ENCODE measurements at places on chromosomes 3 and 15. TPM values are rescaled to one million over a fixed set of nuclear protein-coding genes. Genes with fewer than 3 reads are reported as not detected.
A peak's percentile ranks its signal among the peaks of the same experiment; 100 is the strongest.

BLOC1S6 gene
- total RNA-seq, result 30.1 TPM

CLSTN2 gene
- 0.74 TPM for total RNA-seq

MUC13 gene
- not detected for total RNA-seq

- DNase-seq, result no peak
Measured at GRCh38 chr3:120566243-120566975, 29.7 kb upstream of the NDUFB4 start.

DNA sequence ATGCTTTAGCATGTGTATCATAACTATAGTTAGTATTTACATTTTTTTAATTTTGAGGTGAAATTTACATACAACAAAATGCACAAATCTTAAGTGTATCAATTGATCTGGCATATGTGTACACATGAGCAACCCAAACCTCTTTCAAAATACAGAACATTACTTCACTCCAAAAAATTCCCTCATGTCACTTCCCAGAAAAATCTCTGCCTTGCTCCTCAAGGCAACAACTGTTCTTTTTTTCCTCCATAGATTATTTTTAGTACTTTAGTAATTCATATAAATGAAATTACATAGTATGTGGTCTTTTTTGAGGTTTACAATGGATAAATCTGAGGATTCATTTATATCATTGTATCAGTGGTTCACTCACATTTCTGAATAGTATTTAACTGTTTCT, 84.9 kb downstream of the TRIM42 start:
- no peak for DNase-seq

DNA sequence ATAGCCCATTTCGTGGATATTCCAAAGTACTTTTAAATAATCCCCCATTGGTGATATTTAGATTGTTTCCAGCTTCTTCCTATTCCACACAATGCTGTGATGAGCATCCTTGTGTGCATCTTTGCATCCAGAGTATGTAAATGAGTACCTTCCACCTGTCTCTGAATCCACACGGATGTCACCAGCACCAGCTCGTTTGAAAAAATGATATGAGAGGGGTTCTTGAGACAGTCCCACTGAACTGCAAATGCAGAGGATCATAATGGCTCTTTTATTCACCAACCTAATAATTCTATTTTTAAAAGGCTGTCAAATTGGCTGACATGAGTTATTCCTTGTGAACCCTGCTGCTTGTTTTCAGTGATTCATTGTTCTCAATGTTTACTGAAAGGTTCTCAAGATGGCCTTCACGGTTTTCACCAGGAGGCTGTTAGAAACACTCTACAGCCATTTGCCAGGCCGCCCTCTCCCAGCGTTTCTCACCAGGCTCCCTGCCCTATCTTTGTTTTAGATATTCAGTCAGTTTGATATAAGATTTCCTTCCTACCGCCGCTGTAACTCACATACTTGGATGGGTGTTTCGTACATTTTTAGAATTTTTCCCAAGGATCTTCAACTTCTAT, 96.7 kb upstream of the PTPRG start:
- no peak for DNase-seq

DNA sequence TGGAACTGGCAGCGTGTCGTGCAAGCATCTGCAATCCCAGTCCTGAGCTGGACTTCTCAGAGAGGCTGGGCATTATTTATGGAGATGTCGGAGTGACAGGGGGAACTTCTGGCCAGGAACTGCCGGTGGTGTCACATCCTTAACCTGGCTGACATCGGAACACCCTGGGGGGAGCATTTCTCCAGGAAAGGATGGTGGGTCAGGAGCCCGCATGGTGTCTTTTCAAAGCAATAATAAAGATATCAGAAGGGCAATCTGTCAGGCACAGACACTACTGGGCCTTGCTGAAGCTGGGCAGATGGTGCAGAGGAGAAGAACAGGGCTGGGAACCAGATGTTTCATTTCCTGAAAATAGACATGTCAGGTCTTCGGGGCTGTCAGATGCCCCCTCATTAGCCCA, 133.5 kb downstream of the WNT7A start:
- no peak for DNase-seq

GRCh38 chr15:25787855-25788520, 75.1 kb downstream of the ATP10A start:
- no peak for DNase-seq

GRCh38 chr3:13569201-13569600, 20.3 kb downstream of the FBLN2 start:
- DNase-seq, result no peak

DNA sequence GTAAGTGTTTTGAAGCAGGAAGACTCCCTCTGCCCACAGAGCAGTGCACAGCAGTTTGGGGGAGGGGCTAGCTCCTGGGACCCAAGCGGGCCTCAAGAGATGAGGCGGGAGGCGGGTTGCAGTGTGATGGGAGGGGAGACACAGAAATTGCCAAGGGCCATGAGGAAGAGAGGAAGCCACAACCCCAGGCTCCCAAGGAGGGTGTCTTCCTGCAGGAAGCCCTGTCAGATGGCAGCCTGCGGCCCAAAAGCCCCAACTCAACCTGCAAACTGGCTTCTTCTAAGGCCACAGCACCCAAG, 7.3 kb upstream of the ISLR2 start:
- DNase-seq, result no peak

GRCh38 chr3:71282976-71283375, 300.6 kb downstream of the FOXP1 start:
- DNase-seq, result no peak

- DNase-seq, result peak; percentile 12
Measured at GRCh38 chr3:37163262-37164015, 10.9 kb downstream of the LRRFIP2 start.

DNA sequence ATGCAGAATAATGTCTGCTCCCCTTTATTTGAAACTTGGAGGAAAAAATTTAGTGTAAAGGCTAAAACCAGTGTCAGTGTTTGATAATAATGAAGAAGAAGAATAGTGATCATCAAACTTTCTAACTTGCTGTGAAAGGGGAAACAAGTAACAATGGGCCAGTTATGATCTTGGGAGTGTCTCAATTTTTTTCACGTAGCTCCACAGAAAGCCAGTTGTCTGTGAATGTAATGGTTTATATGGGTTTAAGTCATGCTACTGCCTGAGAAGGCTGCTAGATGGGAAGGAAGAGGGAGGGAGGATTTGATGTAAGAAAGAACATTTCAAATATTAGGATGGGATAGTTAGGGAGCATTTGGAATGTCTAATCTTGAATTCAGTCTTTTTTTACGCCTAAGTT, 21.1 kb upstream of the SSR3 start:
- no peak for DNase-seq

DNA sequence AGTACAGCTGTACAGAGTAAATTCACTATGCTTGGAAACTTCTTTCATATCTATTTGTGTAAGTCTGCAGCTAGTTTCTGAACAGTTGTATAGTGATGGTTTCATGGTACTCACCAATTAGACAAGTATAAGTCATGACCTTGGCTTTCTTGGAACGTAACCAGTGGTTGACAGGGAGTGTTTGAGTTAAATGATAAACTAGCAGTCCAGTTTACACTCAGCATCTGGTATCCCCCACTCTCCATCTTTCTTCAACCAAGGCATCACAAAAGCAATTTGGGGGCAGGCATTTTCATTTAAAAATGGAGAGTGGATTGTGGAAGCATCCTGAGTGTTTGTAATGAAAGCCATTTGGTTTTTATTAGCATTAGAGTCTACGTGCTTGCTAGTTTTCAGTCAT, 26.0 kb downstream of the MME start:
- no peak for DNase-seq

DNA sequence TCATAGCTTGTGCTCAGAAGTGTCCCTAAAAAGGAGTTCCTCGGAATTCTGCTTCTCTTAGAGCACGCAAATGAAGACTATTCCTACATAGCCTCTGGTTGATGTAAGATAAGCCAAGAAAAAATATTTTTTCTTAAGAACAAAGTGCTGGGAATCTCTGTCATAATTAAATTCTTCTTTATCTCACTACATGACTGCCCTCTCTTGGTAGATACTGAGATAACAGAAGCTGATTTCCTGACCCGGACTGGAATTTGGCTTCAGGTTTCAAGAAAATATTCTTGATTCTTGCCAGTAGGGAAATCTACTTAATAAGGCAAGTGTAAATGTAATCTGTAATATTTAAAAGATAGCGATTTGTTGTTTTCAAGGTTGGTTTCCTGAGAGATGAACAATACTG, 31.3 kb upstream of the SETMAR start:
- no peak for DNase-seq

GRCh38 chr15:42038401-42038800, 17.6 kb upstream of the PLA2G4E start:
- no peak for DNase-seq

GRCh38 chr3:143208976-143209714, 89.6 kb downstream of the CHST2 start:
- no peak for DNase-seq

GRCh38 chr3:11455956-11456355, 183.8 kb downstream of the ATG7 start:
- DNase-seq, result no peak

DNA sequence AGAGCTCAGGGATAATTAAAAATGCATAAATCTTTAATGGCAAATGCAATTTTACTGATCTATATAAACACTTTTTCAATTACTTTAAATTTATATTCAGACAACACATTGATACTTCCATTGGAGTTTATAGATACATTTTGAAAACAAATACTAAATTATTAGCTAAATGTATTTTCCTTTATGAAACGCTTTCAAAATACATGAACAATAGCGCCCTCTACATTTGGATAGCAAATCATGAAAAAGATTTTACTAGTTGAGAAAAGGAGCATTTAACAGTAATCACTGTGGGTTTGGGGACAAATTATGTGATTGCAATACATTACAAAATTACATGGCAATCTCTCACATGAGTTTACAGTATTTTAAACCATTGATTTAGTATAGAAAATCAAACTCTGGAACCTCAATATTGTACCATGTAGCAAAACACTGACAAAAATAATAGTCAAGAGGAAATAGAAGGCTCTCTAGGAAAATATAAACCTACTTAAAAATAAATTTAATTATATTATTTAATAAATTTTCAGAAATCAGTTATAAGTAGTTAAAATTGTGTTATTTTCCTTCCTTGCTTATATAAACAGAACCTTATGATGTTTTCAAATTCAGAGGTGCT, 207.9 kb downstream of the ZIC1 start:
- no peak for DNase-seq

GRCh38 chr3:60839246-60839645, 412.0 kb downstream of the FHIT start:
- DNase-seq, result no peak

DNA sequence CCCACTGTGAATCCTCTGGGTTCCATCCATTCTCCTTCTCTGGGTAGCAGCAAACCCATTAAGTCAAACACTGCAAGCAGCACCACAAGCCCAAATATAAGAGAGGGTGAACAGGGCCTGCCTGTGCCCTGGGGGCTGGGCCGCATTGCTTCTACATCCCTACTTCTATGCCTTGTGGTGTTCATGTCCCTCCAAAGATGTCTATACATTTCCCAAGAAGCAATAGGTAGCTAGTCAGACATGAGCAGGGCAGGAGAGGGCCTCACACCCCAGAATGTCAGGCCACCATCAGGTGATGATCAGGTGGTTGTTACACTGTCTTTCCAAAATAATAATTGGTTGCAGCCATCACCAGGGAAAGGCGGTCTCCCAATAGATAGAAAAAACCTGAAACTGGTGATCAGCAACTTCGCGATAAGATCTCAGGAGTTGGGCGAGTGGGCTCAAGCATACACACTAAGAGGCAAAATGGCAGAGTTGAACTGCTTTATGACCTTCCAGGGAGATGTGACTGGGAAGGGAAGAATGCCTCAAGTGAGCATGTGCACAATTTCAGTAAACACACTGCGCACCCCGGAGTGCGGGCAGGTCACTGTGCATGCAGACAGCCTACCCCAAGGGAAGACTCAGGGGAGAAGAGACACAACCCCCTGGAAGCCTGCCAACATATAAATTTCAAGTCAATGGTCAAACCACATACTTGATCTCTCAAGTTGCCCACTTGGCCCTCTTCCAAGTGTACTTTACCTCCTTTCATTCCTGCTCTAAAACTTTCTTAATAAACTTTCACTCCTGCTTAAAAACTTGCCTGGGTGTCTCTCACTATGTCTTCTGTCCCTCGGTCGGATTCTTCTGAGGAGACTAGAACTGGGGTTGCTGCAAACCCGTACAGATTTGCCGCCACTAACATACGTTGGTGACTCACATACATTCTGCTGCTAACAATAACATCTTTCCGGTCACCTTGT, 39.9 kb downstream of the KLF15 start:
- no peak for DNase-seq

DNA sequence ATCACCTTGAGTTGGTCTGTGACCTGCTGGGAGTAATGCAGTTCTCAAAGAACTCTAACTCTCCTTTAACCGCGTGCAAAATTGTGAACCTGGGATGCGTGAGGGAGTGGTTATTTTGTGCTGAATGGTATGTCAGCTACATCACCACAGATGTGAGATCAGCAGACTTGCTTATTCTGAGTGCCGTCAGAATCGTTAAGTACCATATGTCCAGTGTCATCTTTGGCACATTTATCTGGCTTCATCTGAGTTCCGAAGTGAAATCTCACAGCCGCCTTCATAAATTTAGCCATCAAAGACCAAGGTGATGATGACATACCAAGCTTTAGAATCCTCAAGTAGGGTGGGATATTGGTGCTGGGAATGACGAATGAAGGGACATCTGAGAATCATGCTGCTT, 347.2 kb upstream of the TPRG1 start:
- DNase-seq, result no peak

DNA sequence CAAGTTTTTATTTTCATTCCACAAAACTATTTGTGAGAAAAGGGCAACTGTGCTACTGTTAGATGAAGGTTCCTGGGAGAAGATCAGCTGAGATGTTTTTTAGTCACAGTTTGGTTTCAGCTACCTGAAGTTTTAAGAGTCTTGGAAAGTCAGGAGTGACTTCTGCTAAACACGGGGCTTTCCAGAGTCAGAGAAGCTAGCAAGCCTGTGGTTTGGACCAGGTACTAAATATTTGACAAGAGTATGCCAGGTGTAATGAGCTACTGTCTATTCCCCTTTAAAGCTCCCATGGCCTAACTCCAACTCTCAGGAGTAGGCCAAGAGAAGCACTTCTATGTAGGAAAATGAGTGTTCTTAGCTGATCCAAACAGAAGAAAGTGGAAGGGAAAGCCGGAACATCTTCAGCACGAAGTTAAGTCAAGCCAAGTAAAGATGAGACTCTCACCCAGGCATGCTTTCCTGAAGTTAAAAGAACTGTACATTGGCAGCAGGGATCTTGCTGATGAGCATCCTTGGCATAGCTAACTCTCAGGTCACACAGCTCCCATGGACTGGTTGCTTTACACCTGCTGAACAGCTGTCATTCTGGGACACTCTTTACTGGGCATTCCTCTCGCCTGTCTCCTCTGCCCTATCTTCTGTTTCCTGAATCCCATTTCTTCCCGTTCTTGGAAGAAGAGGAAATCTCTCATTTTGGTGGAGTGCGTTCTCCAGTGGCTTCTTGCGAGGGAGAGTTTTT, 22.5 kb downstream of the TM4SF18 start:
- DNase-seq, result no peak

Measured in endothelial cell (in vitro differentiated cells).